ENCODE measurements at places on chromosomes 13 and 19.

GRCh38 chr19:55080968-55081769 is 5.5 kb downstream of the EPS8L1 start:
- DNase-seq, result peak; percentile 73

- DNase-seq, result no peak
These were observed at the start of gene LCP1 for GRCh38 chr13:46181840-46182490. TSS of gene LCP1 (minus strand) at chr13:46182177. CDS start at chr13:46159662, 22,515 bp downstream.

- DNase-seq, result no peak
These were observed 73.6 kb downstream of the COL4A1 start for GRCh38 chr13:110233181-110233950.

DNA sequence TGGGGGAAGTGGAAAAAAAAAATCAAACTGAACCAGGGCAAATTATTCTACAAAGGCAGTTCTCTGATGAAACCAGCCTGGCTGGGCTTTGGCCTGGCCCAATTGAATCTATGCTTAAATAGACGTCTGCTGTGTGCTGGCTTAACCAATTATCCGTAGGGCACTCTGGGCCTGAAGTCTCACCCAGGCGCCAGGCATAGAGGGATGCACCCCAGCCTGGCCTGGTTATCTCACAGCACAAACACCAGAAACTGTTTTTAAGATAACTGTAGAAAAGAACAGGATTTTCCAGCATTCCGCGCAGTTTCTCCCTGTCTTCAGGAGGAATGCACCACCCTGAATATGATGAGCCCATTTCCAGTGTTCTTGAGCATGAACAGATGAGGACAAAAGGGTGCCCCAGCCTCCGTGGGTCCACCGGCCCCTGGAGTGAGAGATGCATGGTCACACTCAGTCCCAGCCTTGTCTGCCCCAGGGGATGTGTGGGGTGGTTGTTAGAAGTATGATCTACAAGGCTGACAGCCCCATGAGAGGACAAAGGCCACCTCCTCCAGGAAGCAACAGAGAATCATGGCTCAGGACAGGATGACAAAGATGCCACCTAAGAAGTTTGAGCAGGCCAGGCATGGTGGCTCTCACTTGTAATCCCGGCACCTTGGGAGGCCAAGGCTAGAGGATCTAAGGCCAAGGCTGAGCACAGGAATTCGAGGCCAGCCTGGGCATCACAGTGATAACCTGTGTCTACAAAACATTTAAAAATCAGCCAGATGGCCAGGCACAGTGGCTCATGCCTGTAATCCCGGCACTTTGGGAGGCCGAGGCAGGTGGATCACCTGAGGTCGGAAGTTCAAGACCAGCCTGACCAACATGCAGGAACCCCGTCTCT is 50.2 kb downstream of the PEPD start:
- no peak for DNase-seq

- no peak for DNase-seq
These were observed 104.5 kb upstream of the DIAPH3 start for GRCh38 chr13:60268203-60268555.

- no peak for DNase-seq
These were observed 68.8 kb downstream of the DOCK9 start for GRCh38 chr13:98909016-98909415.

- no peak for DNase-seq
These were observed 233.6 kb downstream of the SLITRK6 start for GRCh38 chr13:85565652-85566051.

- DNase-seq, result no peak
These were observed 115.0 kb upstream of the SLC7A1 start for GRCh38 chr13:29710511-29710910.

DNA sequence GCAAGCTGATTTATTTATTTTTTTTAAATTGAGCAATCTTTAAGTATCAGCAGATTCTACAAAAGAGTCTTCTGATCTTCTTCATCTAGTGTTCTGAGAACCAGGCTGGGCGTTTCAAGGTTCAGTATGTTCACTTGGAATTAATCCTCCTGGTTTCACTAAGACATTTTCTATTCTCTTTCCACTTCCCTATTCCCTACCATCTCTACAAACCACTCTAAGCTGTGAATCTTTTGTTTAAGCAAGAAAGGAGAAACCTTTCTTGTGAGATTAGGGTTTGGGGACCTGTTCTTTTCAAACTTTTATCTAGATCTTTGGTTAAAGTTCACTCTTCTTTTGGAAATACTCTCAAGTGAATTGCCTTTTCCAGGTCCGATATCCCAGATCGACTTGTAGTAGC is 59.3 kb downstream of the URI1 start:
- no peak for DNase-seq

- no peak for DNase-seq
These were observed 143.7 kb downstream of the FREM2 start for GRCh38 chr13:38830442-38831045.

GRCh38 chr19:46270521-46271256 is 26.2 kb upstream of the HIF3A start:
- no peak for DNase-seq

- DNase-seq, result no peak
These were observed 46.7 kb downstream of the NOTCH3 start for GRCh38 chr19:15154002-15154612.

- no peak for DNase-seq
These were observed 80.1 kb upstream of the KLF12 start for GRCh38 chr13:74214321-74214720.

DNA sequence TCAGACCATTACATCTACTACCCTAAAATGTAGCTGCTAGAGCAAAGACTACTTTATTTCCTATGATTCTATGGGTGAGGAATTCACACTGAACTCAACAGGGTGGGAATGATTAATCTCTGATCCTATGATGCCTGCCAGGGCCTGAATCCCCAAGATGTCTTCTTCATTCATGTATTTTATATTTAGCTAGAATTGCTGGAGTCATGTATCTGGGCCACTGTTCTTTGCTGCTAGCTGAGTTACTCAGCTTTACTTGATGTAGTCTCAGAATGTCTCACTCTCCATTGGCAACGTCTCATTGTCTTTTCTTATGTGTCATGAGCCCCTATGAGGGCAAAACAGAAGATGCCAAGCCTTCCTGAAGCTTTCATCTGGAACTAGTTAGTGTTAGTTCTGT is 21.1 kb downstream of the ZNF582 start:
- no peak for DNase-seq

- no peak for DNase-seq
These were observed 300.6 kb downstream of the COG6 start for GRCh38 chr13:39956036-39956435.

DNA sequence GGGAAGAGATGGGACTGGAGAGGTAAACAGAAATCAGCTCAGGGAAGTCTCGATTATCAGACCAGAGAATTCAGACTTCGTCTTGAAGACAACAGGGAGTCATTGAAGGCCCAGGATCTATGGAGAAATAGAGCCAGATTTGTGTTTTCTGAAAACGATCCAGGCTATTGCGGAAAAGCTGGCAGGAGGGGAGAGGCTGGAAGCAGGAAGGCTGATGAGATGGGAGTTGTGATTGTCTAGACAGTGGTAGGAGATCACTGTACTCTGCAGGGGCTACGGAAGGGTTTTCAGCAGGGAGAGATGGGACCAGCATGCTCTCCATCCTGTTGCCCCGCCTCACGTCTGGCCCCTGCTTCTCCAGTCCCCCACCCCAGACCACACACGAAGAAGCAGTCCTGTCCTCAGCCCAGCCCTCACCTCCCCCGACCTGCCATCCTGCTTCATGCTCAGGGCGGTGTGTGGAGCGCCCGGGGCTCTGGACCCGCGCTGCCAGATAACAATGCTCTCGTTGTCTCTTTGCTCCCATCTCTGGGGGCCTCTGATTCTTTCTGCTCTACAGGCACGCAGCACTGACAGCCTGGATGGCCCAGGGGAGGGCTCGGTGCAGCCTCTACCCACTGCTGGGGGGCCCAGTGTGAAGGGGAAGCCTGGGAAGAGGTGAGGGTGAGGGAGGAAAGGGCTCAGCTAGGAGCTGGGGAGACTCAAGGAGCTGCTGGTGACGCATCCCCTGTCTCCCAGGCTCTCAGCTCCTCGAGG is 1.9 kb downstream of the ARHGAP33 start:
- no peak for DNase-seq

GRCh38 chr13:48078251-48078656 is 16.6 kb downstream of the MED4 start:
- no peak for DNase-seq

- no peak for DNase-seq
These were observed 1.1 kb upstream of the LYL1 start for GRCh38 chr19:13103581-13104359.

GRCh38 chr13:72617186-72617585 is 110.2 kb downstream of the MZT1 start:
- DNase-seq, result no peak

DNA sequence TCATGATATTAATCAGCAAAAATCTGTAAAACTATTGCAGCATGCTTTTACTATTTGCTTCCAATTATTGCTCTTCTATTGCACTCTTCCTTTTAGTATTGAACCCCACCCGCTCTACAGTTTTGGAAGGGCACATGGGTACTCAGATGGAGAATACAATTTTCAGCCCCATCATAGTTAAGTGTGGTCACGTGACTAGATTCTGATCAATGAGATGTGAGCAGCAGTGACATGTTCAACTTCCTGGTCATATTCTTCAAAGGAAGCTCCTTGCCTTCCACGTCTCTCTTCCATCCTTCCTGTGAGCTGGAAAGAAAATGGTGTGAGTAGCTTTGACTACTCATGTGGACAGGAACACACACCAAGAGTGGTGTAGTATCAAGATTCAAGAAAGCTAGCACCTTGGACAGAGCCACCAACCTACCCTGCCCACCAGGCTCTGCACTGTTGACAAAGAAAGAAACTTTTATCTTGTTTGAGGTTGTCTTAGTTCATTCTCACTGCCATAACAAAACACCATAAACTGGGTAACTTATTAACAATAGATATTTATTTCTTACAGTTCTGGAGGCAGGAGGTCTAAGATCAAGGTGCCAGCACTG is 3.8 kb upstream of the FGF14 start:
- no peak for DNase-seq

GRCh38 chr19:1038978-1039645 is 795 bp upstream of the ABCA7 start:
- no peak for DNase-seq

GRCh38 chr19:52335768-52336116 is 301 bp upstream of the ZNF610 start:
- DNase-seq, result no peak

DNA sequence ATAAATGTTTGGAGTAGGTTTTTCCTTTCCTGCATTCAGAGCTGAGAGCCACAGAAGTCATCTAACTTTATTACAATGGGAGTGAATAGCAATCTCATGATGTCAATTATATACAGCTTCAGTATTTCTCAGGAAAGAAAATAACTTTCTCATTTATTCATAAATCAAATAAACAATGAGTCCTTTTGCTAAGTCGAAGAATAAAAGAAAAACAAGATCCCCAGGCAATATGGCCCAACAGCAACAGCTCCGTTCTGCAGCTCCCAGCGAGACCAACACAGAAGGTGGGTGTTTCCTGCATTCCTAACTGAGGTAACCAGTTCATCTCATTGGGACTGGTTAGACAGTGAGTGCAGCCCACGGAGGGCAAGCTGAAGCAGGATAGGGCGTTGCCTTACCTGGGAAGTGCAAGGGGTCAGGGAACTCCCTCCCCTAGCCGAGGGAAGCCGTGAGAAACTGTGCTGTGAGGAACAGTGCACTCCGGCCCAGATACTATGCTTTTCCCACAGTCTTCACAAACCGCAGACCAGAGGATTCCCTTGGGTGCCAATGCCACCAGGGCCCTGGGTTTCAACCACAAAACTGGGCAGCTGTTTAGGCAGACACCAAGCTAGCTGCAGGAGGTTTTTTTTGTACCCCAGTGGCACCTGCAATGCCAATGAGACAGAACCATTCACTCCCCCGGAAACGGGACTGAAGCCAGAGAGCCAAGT is 128.2 kb downstream of the SLITRK1 start:
- no peak for DNase-seq

- peak; percentile 57 for DNase-seq
These were observed at the start of gene FSD1 for GRCh38 chr19:4304538-4305256. TSS of gene FSD1 (plus strand) at chr19:4304598. CDS start at chr19:4304747, 149 bp downstream.
